ENCODE measurements at places on chromosomes 6 and 20.
A peak's percentile ranks its signal among the peaks of the same experiment; 100 is the strongest.

DNA sequence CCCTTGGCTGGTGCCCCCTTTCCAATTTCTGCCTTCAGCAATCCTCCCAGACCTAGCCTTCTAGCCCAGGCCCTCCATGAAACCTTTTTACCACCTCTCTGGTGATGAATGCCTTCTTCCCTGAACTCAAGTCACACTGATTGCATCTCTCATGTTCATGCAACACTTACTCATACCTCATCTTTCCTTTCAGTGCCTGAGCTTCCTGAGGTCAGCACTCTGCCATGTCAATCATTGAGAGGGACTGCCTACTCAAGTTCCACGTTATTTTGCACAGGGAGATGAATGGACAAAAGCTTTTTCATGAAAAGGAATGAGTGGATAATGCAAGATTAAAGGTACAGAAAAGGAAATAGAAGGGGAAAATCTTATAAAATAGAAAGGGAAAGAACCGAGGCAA, 60.1 kb upstream of the PLEKHG1 start:
- DNase-seq = no peak

- no peak for DNase-seq
Observed at GRCh38 chr20:33377366-33377765, 24.0 kb downstream of the CDK5RAP1 start.

DNA sequence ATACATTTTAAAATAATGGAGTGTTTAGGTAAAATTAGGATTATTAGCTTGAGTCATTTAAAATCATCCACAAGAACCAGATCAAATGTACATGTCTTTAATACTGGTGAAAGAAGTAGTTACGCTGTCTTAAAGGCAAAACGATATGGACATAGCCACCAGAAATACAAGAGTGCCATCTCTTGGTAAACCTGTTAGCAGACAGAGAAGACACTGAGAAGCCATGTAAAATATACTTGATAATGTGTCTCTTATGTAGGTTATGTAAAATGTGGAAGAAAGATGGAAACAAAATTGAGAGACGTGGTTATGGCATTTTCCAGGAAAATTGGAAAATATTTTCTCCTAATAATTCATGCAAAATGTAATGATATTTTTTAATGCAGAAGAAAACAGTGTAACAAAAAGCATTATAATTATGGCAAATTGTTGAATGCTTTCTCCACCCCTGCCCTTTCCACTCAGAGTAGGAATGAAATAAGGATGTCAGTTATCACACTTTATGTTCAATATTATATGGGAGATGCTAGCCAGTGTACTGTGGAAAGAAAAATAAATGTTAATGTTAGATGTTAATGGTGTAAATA, 12.2 kb upstream of the SLC17A2 start:
- no peak for DNase-seq

DNA sequence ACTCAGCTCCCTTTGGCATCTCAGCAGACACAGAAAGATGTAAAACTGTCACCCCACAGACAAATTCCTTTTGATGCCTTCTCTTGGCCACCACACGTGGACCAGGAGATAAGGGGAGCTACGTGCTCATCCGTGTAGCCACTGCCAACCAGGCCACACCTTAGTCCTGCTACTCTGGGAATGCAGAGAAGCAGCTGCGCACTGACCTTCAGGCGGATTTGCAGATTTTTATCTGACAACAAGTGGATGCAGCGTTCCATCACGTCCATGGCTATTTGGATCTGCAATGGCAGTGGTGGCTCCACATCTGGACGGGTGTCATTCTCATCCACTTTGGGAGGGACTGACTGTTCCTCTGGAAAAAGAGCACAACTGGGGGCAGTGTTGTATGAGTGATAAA, 30.8 kb downstream of the TTI1 start:
- DNase-seq = no peak

- DNase-seq = no peak
Observed at GRCh38 chr6:5979650-5980420, 26.9 kb downstream of the NRN1 start.

- no peak for DNase-seq
Observed at GRCh38 chr6:87714093-87714842, 12.2 kb upstream of the AKIRIN2 start.

DNA sequence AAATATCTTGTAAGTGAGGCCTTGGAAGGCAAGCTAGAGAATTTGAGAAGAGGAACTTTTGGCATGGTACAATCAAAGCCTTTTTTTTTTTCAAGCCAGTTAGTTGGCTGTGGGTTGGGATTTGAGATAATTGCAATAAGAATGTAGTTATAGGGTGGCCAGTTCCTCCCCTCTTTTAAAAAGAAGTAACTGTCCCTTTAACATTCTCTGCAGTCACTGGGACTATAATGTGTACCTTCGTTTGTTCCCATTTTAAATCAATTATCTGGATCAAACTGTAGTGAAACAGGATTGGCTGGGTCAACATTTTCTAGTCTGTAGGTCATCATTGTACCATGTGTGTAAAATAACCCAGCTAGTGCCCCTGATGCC, 212.3 kb upstream of the LAMP5 start:
- no peak for DNase-seq

DNA sequence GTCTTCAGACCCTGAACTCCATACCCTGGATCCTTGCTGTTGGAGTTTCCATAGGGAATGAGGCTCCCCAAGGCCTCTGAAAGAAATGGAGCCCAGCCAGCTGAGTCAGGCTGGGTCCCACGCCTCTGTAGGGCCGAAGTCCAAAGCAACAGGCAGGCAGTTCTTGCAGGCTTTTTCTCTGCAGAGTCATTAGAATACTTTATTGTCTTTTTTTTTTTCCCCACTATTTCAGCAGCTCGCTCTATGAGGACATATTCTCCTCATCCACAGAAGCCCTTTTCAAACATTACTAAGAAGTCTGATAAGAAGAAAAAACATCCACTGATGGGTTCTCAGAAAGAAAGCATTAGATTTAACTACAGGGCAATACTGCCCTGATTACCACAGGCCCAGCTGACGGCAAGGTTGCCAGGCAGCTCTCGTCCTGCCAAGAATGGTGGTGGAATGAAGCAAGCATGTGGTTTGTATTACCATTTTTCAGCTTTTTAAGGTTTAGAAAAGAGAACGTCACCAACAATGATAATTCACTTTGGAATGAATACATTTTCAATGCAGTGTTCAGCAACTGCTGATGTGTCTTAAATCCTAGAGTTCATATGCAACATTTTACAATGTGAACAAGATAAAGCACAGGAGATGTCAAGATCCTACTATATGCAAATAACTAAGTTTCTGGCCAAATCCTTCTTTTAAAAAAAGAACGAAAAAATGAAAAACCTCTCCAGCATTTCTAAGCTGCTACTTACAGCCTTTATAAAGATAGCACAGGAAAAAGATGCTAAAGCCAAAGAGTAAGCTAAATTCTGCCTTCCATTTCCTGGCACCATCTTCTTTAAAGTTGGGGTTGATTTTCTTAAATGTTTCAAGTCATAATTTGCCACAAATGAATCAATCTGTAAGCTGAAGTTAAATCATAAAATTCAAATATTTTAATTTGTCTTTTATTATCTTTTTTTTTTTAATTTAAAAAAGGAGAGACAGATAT, 223.6 kb upstream of the CITED2 start:
- DNase-seq = no peak

- no peak for DNase-seq
Observed at GRCh38 chr20:58025233-58025632, 203.2 kb downstream of the ANKRD60 start.

- no peak for DNase-seq
Observed at GRCh38 chr20:44644230-44644617, 7.3 kb downstream of the ADA start.

DNA sequence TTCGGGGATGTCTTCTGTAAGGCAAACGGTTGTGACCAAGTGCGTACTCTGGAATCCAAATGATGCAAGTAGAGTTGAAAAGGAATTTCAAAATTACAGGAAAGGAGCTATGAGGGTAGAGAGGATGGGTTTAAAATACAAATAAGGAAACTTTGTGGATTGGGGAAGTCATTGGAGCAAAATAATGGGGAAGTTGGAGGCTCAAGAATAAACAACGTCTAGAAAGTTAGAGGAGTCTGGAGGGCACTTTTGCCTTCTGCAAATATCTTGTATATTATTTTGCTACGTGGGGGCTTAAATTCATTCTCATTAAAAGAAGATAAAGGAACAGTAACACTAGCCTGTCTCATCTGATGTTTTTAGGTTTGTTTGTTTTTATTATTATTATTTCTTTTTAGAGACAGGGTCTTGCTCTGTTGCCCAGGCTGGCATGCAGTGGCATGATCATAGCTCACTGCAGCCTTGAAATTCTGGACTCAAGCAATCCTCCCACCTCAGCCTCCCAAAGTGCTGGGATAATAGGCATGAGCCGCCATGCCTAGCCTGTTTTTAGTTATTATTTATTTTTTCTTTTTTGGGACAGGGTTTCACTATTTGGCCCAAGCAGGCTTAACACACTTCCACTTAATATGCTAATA, 55.0 kb upstream of the TNFAIP3 start:
- no peak for DNase-seq

DNA sequence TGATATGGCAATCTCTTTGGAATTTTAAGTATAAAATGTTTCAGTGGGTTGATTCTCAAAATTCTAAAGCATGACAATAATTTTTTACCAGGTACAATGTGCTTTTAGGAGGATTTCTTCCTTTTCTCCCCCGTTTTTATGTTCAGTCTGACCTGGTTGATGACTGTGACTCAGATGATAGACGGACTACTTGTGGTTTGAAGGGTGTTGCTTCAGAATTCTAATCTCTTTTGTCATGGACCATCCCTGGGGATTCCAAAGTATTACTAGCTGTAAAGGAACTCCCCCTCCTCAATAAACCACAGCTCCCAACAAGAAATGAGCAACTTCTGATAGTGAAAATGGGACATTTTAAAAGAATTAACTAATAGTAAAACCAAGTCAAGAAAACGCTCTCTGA, 34.9 kb upstream of the TNFAIP3 start:
- DNase-seq = no peak

GRCh38 chr6:143505537-143505936, 6.0 kb downstream of the FUCA2 start:
- no peak for DNase-seq

DNA sequence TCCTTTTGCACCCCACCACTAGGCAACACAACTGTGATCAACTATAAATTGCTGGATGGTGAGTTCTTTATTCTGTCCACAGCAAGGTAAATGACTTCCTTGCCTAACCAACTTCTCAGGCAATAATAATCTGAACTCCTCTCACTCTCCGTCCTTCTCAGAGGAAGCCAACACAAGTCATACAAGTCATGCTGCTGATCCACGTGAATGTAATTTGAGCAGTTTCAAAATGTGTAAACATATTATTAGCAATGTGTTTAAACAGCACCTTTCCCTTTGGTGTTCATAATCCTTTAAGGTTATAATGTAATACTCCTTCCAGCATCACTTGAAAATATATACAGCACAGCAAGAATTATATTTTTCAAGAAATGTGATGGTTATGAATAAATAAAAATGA, 127.9 kb downstream of the QRSL1 start:
- no peak for DNase-seq

GRCh38 chr6:107823047-107823557, 1.0 kb downstream of the SCML4 start:
- peak; percentile 63 for DNase-seq

DNA sequence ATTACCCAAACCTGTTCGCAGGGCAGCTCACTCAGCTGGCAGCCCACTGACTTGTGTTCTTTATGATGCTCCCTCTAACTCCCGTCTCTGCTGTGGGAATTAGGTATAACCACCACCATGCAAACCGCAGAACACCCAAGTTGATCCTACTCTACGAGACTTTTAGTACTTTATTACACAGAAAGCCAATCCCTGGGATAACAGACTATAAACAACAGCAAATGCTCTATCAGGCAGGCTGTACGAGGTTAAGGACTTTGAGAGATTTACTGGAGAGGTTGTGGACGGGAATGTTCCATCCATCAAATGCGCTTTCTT, 241.1 kb downstream of the FOXC1 start:
- no peak for DNase-seq

GRCh38 chr6:63584125-63584514, 11.8 kb downstream of the LOC128125822 start:
- no peak for DNase-seq

- no peak for DNase-seq
Observed at GRCh38 chr6:37011656-37012378, 6.4 kb downstream of the FGD2 start.

GRCh38 chr20:43408848-43409576, 48.7 kb upstream of the SRSF6 start:
- DNase-seq = no peak

DNA sequence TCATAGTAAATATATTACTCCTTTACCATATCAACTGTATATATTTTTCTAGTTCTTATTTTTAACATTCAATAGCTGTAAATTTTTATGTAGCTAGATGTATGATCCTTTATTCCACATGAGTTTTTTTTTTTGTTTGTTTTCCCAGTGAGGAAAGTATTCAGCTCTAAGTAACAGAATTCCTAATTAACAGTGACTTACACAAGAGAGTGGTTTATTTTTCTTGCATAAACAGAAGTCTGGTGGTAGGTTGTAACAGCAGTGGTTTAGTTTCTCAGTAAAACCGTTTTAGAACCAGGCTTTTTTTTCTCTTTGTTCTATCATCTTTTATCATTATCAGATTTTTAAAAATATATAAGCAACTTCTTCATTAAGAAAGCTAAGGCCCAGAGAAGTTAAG, 116.9 kb upstream of the FLRT3 start:
- DNase-seq = no peak

DNA sequence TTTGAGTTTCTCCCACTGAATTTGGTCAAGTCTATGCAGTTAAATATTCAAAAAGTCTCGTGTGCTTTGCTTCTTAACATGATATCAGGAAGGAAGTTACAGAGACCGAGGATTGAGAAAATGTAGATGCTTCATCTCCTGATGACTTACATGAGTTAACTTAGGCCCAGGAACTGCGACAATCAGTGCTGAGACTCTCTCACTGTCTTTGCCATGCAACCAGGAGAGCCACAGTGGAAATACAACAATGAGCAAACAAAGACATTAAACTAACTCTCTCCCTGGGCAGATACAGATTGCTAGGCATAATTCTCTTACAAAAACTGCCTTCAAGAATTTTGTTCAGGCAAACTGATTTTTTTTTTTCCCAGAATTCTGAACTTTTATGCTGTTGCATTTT, 440.6 kb upstream of the EPHA7 start:
- no peak for DNase-seq

DNA sequence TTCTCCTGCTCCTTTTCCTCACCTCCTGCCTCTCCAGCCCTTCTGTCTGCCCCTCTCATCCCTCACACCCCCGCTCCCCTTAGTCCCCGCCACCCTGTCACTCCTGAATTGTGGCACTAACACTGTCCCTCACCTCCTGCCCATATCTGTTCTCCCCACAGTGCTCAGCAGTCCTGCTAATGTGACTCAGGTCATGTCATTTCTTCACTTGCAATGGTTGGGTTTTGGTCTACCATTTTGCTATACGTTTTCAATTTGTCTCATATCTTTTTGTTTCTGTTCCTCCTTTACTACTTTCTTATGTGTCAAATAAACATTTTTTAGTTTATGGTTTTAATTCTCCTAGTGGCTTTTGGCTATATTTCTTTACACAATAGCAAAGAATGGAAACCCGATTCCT, 1.3 kb upstream of the HLA-B start:
- no peak for DNase-seq

DNA sequence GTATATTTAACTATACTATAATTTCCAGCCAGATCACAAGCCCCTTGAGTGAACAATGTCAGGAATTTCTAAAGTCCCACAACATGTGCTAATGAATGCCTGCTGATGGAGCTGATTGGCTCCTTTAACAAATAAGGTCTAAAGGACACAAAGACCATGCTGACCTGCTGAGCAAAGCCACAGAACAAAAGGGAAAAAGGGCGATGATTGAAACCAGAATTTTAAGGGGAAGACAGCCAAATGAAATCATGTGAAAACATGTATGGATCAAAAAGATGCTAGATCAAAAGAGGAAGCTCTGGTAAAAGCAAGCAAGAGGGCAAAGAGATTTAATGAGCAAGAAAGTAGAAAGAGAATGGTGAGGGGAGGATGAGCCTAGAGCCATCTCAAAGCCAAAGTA, 105.6 kb downstream of the DCDC2 start:
- DNase-seq = no peak
